Choroid plexus epithelial cell (primary cell): ENCODE measurements at places on chromosomes 1 and 21.

DNA sequence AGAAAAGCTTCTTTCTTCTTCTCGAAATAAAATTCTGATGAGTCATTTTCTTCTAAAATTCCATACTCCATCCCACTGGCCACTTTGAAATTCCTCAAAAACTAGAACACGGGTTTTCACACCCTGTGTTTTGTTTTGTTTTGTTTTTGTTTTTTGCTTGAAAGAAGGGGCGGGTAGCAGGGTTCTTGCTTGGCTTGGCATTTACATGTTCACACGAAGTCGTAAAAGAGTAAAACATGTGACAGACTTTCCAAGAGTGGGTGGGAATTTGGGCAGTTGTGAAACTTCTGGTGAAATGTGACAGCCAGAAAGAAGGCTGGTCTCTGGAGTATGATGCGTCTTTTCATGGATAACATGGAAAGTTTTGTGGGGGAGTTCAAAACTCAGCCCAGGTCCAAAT lies 47.1 kb upstream of the FMN2 start:
- no peak for DNase-seq

DNA sequence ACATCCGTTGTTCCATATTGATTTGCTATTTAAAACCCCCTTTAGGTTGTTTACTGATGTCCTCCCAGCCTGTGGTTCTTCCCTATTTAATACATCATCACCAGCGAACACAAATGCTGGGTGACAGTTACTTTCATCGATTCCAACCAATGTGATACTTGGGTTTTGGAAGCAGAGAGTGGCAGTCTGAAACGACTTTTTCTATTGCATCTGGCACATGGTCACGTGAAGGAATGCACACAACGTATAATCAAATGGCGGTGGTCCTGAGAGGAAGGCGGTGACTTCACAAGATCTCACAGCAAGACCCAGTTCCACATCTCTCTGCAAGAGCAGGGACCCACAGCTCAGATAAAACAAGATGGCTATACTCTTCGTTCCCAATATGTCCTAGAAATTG lies 213.9 kb downstream of the DSCAM start:
- no peak for DNase-seq

DNA sequence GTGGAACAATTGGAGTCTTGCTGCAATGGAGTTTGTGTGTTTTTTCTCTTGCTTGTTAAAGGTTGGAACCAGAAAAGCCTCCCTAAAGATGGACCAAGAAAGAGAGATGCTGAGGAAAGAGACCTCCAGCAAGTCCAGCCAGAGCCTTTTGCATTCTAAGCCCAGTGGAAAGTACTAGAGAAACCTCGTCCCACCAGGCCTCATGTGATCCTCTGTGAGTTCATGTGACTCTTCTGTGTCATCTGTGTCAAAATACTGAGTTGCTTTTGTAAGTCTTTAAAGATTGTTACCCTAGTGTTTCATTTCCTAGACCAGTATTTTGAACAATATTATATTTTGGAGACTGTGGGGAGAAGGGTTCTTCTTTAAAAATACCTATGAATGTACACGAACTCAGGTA lies 12.5 kb upstream of the EFHD2 start:
- DNase-seq = no peak

DNA sequence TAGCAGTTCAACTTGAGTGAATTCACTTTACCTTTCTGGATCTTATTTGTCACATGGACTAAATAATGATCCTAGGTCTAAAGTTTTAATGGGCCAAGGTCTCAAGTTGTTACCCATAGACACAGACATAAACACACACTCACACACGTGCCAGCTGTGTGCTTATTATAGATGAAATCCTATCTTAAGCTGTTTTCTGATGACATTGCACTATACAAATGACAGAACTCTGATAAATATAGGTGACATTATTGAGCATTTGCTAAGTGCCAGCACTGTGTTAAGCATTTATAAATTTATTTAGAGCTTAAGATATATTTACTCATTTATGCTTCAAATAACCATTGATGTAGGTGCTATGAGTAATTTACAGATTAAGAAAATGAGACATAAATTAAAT lies 474.4 kb upstream of the NR5A2 start:
- DNase-seq = no peak

DNA sequence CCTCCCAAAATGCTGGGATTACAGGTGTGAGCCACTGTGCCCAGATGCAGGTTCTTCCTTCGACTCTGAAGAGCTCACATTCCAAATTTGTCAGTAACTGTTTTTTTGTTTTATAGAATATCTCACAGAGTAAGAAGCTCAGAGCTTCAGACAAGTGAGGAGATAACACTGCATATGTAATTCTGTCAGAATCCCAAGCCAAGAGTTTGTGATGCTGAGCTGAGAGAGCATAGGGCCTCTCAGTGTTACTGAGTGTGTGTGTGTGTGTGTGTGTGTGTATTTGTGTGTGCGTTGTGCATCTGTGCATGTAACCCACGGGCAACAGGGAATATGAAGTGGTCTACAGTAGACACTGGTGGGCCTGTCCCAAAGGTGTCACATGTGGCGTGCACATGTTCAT lies 15.2 kb upstream of the TNR start:
- DNase-seq = no peak

DNA sequence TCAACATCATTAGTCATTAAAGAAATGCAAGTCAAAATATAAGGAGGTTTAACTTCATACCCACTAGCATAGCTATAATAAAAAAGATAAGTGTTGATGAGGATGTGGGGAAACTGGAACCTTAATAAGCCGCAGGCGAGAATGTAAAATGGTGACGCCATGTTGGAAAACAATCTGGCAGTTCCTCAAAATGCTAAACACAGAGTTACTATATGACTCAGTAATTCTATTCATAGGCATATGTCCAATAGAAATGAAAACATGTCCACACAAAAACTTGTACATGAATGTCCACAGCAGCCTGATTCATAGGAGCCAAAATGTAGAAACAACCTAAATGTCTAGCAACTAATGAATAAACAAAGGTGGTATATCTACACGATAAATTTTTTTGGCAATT lies 23.2 kb downstream of the DDX59 start:
- no peak for DNase-seq

DNA sequence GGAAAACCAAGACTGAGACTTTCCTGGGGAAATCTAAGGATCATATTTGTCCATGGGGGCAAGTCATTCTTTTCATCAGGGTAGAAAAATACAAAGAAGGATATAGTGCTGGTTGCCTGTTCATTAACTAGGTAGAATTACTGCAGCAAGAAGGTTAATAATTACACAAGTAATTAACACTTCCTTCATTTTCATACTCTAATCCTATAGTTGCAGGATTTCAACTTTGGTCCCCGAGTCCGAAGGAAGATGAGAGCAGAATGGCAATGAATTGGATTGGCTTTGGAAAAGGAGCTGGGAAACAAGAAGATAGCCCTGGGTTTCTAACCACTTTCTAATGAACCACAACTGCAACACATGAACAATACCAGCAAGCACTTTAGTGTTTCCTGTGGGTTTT lies 199.2 kb upstream of the ESRRG start:
- DNase-seq = no peak

GRCh38 chr1:220084460-220084859 lies 5.1 kb downstream of the BPNT1 start:
- peak; percentile 18 for DNase-seq

DNA sequence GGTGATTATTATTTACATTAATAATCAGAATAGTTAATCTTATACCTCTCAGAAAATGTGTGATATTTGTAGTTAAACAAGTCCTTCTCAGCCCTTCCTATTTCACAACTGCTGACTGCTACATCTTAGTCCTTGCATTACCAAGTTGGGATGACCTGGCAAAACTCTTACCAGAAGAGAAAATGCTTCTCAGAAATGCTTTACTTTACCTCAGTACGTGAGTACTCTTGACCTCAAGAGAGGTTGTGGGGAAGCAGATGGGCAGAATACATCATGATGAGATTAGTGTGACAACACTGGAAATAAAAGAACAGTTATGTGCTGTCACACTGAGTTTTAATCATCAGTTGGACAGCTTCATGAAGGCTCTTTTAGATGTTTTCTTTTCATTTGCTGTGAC lies 16.2 kb downstream of the CFAP126 start:
- DNase-seq = peak; percentile 48

DNA sequence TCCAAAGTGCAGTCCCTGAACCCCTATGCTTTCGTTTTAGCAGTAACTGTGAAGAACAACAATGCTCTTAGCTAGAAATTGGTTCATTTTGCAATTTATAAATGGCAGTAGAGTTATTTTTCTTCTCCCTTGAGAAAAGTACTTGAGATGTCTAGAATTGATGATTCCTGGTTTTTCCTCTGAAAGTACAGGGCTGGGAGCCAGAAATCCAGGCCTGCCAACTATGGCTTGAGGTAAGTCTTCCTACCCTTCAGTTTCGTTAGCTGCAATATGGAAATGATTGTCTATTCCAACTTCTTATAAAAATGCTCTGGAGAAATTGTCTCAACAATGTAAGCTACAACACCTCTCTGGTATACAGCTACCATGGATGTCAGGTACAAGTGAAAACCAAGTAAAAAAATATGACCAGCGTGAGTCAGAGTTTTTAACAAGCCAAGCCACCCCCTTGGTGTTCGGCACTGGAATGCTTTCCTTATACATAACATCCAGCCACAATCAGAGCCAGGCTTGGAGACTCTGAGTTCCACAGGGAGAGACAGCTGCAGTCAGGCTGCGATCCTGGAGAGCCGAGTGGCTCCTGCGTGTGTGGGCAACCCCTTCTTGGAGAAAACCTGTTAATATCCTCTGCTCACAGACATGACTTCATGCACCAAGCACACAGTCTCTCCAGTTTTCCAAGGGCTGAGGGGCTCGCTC lies 22.0 kb downstream of the TSPAN2 start:
- no peak for DNase-seq
